Heart right ventricle (tissue), 16 donors: ENCODE measurements at places on chromosomes 1 and 21.

DNA sequence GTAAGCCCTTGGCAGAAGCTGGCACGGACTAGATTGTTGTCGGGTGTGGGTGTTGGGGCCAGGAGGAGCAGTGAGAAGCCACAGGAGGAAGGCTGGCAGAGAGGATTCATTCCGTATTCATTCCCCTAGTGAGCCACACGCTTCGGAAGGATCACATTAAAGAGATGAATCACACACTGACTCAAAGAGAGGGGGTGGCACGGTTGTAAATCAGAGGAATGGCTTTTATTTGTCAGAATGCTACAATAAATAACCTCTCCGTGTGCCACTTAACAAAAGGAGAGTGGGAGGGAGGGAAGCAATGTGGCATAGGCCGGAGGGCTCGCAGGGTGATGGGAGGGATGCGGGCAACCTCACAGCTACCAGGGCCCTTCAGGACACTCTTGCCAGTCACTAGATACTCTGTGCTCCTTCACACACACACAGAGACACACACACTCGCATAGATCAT is 135.5 kb downstream of the HIVEP3 start:
- H3K27ac ChIP-seq = no peak overlapping the region
- no peaks in the 10 kb centered on the region for H3K4me1 ChIP-seq
- no peak for DNase-seq
- no peaks in the 10 kb centered on the region for H3K36me3 ChIP-seq
- no peaks in the 10 kb centered on the region for H3K27me3 ChIP-seq
- H3K4me3 ChIP-seq = no peak overlapping the region

DNA sequence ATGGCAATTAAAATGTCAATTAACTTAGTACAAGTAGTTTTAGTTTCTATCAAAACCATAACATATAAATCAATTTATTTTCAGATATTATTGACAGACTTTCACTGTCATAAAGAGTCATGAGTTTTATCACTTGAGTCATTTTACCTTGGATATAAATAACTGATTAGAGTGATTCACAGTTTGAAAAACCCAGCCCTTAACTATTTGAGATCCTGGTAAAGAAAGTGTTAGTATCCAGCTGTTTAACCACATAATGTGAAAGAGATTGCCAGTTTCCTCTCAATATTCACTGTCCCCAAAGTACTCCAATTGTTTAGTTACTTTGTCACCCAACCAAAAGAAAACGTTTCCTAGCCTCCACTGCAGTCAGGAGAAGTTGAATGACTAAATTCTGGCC is 91.3 kb downstream of the UCHL5 start:
- no peak overlapping the region for H3K4me3 ChIP-seq
- H3K36me3 ChIP-seq = no peaks in the 10 kb centered on the region
- no peaks in the 10 kb centered on the region for H3K27me3 ChIP-seq
- no peak overlapping the region for H3K27ac ChIP-seq

GRCh38 chr1:184635347-184635979 is 119.2 kb downstream of the EDEM3 start:
- no peak overlapping the region for H3K27ac ChIP-seq
- DNase-seq = no peak

GRCh38 chr1:233470741-233471499 is 143.0 kb upstream of the KCNK1 start:
- no peaks in the 10 kb centered on the region for H3K36me3 ChIP-seq
- no peak for DNase-seq
- H3K27ac ChIP-seq = no peak overlapping the region
- no peak overlapping the region for H3K4me3 ChIP-seq
- H3K27me3 ChIP-seq = no peaks in the 10 kb centered on the region
